ENCODE measurements at places on chromosomes 3 and 15.

DNA sequence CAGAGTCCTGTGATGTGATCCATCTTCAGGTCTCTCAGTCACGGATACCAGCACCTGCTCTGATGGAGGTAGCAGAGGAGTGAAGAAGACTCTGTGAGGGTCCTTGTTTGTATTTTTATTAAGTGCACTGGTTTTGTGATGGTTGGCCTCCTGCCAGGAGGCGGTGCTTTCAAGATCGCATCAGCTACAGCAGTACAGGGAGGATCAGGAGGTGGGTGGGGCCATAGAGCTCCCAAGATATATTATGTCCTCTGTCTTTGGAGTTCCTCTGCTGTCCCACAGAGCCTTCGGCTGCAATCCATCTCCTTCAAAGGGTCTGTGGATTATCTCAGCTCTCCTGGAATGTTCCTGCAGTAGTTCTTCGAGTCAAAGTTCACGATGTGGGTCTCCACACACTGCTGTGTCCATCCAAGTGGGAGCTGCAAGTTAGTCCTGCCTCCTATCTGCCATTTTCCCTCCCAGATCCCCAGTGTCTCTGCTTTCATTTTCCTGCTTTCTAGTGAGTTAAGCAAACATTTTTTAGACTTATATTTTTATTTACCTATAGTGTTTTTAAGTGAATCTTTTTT is 54.7 kb downstream of the TM2D3 start:
- DNase-seq, result no peak

DNA sequence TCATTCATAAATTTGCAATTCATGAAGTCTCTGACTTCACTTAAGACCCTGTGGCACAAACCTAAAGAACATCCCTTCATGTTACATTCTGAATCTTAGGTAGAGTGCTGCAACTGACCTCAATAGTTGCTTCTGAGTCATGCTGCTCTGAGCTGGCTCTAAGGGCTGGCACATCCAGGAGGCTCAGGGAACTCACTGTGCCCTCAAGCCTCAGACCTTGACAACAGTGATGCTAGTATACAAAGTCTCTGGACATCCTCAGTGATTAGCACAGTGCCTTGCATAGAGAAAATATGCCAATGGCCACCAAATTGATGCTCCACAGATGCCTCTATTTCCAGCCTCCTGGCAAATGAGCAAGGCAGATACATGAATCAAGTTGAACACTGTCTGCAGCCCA is 740.9 kb upstream of the LMCD1 start:
- no peak for DNase-seq

- no peak for DNase-seq
These were observed 77.3 kb downstream of the CPN2 start for GRCh38 chr3:194273743-194274310.

DNA sequence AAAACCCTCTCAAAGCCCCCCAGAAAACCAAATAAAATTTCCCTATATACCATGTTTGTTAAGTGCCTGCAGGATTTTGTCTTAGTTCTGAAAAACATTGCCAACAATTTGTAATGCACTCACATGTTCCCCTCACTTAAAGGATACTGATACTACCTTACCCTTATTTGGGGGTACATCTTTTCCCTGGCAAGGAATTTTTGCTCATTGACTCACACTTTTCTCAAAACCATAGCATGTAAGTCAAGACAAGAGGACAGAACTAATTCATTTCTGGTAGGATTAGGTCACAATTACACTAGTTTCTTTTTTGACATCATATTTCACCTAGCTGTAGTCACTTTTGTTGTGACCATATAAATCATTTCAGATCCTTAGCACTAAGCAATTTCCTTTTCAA is 222.2 kb downstream of the THRB start:
- DNase-seq, result no peak

- no peak for DNase-seq
These were observed 531.9 kb downstream of the AGBL1 start for GRCh38 chr15:86611417-86612040.

GRCh38 chr3:170178651-170179050 is 2.9 kb downstream of the PHC3 start:
- DNase-seq, result no peak

DNA sequence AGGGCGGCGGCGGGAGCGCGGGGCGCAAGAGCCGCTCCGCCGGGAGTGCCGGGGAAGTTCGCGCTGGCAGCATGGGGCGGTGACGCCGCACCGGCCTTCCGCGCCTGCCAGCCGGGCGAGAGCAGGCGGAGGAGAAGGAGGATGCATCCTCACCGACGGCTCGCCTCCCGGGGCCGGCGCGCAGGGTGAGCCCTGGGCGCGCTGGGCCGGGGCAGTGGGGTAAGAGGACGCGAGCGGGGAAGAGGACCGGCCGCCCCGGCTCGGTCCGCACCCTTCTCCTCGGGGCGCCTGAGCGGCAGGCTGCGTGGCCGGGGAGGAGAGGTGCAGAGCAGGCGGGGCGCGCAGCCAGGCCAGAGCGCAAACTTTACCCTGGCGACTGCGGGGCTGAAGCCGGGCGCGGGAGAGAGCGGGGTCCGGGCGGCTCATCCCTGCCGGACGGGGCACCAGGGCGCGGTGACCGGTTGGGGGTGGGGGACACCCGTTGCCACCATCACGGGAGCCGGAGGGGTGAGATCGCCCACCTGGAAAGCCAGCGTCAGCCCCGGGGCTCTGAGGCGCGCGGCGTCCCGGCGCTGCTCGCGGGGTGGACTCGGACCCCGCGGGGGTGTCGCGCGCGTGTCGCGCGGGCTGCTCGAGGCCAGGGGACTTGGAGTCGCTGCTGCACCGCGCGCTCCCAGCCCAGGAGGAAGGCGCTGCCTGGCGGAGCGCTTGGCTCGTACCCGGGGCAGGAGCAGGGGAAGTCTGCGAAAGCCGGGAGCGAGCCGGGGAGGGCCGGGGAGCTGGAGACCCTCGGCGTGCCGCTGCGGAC is 542 bp downstream of the GABRA5 start:
- DNase-seq, result no peak

DNA sequence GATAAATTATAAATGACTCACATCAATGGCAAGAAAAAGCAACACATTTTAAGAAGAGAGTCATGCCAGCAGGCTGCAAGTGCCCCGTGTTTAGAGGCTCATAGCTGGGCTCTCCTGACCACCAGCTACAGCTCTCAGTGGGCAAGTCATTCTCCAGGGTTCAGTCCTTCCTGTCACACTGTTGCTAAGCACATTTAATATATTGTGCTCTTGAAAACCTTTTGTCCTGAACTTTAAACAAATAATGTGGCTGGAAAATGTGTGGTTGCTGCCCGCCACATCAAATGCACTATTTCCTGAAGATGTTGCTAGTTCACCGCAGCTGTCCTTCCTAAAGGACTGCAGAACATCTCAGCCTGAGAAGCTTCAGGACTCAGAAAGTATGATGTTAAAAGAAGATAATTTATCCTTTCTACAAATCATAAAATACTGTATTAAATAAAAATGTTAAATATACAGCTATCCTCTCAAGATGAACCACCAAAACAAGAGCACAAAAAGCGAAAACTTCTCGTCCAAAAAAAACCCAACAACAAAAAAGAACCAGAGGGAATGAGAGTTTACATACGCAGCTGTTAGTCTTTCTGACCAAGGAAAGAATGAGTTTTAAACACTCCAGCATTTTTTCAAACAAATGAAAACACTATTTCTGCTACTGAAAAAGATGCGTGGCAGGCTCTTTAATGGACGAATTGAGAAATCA is 951 bp downstream of the TARS3 start:
- peak; percentile 21 for DNase-seq

- no peak for DNase-seq
These were observed 33.7 kb upstream of the SPTBN5 start for GRCh38 chr15:41927536-41927935.

- DNase-seq, result peak; percentile 53
These were observed 7.6 kb upstream of the ARHGEF26 start for GRCh38 chr3:154113609-154114008.
